GF-D8 (cell line): ENCODE measurements at places on chromosomes 1 and 21.

DNA sequence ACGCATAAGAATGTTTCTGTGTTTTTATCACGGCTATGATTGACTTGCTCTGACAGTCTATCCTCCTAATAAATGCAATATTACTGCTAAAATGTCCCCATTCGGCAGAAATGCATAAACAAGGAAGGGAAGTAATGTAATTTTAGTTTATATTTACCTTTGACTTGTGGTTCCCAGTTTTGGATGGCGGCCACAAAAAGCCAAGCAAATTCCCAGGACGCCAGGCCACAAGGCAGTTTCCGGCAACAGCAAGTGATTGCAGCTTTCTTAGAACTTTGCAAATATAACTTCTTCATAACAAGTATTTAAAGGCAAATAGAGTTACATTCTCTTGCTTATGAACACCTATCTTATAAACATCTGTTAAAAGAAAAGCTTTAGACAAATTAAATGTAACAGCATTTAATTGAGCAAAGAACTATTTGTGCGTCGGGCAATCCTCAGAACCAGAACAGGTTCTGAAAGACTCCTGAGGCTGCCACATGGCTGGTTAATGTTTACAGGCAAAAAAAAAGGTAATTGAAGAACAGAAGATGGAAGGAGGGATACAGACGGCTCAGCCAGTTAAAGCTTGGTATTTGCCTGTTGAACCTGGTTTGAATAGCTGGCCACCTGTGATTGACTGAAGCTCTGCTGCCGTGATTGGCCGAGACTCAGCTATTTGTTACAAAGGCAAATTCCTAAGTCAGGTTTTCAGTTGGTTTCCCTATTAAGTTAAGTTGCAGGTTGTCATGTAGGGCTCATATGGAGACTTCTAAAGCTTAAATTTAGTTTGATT, 80.8 kb downstream of the C21orf91 start:
- DNase-seq: no peak

DNA sequence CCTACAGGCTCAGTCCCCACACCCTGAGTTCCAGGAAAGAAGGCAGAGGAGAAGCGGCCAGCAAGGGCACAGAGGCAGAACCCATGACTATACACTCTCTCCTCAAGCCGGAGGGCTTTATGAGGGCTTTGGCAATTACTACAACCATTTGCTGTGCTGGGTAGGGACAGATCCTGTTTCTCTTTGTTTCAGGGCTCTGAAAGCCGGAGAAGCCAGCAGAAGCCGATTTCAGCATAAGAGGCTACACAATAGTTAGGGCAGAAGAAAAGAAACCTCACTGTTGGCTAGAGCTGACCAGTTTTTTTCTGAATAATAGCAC, 13.9 kb downstream of the GPR3 start:
- no peak for DNase-seq

GRCh38 chr21:37508341-37508740, 141.8 kb downstream of the DYRK1A start:
- DNase-seq: no peak

- no peak for DNase-seq
Observed at GRCh38 chr1:46820560-46821060, 21.8 kb downstream of the CYP4B1 start.

- no peak for DNase-seq
Observed at GRCh38 chr1:158951956-158952355, 20.6 kb downstream of the PYHIN1 start.

- no peak for DNase-seq
Observed at GRCh38 chr1:23118957-23119792, 49.5 kb downstream of the LUZP1 start.

- DNase-seq: no peak
Observed at GRCh38 chr1:167371030-167371429, 147.3 kb downstream of the CD247 start.

DNA sequence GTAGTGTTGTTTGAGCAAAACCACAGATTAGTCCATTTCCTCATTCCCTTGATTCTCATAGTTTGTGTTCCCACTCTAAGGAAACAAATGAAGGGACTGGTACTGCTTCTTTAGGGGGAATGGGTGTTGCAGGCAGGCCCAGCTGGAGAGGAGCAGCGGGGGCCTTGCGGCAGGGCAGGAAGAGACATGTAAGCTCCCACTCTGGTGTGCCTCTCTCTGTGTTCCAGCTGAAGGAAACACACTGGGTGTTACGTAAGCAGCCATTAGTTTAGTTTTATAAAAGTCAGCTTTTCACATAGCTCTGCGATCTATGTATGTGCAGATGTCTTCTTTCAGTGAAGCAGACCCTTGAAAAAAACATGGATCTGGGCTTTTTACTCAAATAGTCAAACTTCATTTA, 99.5 kb downstream of the CACHD1 start:
- no peak for DNase-seq
